ENCODE measurements at places on chromosomes 12 and 14. TPM values are rescaled to one million over a fixed set of nuclear protein-coding genes. Genes with fewer than 3 reads are reported as not detected.

Gene BCL2L14
- 1.1 TPM for polyA plus RNA-seq

Gene RNF10
- 101 TPM for polyA plus RNA-seq

Gene VRTN
- not detected for polyA plus RNA-seq

Gene MIP
- 0.32 TPM for polyA plus RNA-seq

Data from CD4-positive, alpha-beta memory T cell (primary cell).